ENCODE measurements at places on chromosomes 2 and 18. TPM values are rescaled to one million over a fixed set of nuclear protein-coding genes. Genes with fewer than 3 reads are reported as not detected.

- DNase-seq, result peak; percentile 85
Observed at GRCh38 chr2:29115797-29116781, 874 bp downstream of the CLIP4 start.

GRCh38 chr2:226475650-226476049 is 324.0 kb downstream of the IRS1 start:
- peak; percentile 63 for DNase-seq

DNA sequence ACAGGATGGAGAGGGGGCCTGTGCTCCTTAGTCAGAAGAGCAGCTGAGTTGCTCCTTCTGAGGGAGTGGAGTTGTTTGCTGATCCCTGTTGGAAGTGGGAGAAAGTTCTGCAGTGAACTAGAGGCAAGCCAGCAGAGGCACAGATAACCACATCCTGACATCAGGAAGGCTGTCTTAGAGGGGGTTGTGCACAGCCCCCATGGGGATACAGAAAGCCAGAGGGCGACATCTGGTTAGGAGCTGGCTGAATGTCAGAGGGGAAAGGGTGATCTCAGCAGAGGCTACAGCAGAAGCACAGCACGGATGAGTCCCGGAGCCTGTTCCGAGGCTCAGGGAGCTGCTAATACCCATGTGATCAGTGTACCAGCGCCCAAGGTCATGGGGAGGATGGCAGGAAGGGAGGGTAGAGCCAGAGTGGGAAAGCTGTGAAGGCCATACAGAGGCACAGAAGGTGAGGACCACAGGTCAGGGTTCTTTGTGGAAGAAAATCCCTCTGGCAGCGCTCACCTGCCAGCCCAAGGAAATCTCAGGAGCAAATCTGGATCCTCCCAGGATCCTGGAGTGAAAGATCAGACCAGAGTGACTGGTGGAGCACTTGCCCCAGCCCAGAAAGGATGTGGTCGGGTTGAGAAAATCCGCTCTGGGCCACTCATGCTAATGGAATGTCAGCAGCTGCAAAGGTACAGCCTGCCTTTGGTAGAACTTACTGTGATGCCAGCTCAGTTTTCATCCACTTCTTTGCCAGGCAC is 111.8 kb downstream of the STPG4 start:
- DNase-seq, result peak; percentile 94

- no peak for DNase-seq
Observed at GRCh38 chr2:42087857-42088195, 40.0 kb downstream of the PKDCC start.

GRCh38 chr2:99956232-99957030 is 186.0 kb downstream of the AFF3 start:
- DNase-seq, result no peak

GRCh38 chr2:137206069-137206468 is 440.7 kb downstream of the THSD7B start:
- DNase-seq, result no peak

- DNase-seq, result no peak
Observed at GRCh38 chr18:10485475-10485874, 31.0 kb downstream of the APCDD1 start.

- no peak for DNase-seq
Observed at GRCh38 chr2:224646242-224646846, 61.2 kb upstream of the CUL3 start.

DNA sequence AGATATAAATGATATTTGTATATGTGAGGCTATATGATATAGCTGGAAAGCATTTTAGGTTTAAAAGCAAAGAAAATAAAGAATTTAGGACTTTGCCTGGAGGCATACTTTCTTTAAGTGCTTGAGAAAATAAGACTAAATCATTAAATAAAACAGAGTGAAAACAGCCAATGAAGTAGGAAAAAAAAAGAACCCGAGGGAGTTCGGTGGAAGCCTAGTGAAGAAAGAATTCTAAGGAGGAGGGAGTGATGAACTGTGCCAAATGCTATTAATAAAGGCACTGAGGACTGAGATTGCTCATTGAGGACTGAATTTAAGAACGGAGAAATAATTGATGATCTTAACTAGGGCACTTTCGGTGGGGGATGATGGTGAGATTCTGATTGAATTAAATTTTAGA is 573.5 kb downstream of the DSC3 start:
- no peak for DNase-seq

DNA sequence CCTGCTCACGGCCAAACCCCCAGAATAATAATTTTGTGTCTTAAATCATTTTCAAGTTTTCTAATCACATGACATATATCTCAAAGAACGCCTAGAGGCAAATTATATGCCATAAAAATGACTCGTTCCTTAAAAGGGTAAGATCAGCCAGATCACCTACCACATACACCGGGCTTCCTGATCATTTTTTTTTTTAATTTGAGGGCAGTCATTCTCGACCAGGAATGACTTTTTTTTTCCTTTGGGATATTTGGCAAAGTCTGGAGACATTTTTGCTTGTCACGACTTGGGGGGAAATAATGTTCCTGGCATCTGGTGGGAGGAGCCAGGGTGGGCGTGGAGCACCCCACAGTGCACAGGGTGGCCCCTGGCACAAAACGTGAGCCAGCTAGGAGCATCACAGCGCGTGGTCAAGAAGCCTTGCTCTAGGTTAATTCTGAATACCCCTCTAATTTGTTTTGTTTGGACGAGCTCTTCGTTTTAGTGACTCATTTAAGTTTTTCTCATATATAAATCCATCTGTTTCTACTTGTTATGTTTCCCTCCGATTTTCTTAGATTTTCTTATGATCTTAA is 94.9 kb downstream of the TWIST2 start:
- DNase-seq, result no peak

DNA sequence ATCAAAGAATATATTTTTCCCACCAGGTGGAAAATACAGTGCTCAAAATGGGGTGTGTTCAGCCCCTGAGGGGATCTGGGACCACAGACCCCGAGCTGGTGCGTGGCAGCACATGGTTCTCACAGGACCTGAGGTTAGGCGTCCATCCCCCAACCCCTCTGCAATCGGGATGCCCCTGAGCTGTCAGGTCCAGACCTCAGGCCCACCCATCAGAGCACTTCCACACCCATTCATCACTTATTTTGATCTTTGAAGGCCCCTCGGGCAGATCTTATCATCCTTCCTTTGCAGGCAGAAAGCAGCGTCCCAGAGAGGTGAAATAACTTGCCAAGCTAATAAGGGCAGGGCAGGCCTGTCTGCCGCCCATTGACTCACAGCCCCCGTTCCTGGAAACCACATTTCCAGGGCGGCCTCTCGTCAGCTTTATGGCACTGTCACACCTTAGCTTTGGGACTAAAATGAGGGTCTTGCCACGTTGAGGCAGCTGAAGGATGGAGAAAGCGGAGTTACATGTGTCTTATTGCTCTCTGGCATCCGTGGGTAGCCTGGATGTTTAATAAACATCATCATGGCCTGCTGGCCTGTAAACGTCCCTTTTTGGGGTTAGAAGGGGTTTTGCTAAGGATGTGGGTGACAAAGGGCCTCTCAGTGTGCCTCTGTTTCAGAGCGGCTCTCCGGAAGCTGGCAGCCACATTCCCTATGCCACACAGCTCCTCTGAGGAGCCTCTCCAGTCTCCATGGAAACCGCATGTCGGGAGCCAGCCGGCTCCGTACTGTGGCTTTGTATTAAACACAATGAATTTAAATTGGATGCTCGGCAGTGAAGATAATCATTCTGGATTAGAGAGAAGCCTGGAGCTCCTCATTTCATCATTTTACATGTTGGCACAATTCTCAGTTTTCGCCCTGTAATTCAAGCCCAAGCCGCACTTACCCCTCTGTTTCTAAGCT is 58.3 kb upstream of the MAPRE3 start:
- DNase-seq, result no peak

- DNase-seq, result no peak
Observed at GRCh38 chr2:30487603-30488002, 40.6 kb downstream of the LCLAT1 start.

GRCh38 chr18:43751203-43751602 is 473.9 kb upstream of the SYT4 start:
- no peak for DNase-seq

DNA sequence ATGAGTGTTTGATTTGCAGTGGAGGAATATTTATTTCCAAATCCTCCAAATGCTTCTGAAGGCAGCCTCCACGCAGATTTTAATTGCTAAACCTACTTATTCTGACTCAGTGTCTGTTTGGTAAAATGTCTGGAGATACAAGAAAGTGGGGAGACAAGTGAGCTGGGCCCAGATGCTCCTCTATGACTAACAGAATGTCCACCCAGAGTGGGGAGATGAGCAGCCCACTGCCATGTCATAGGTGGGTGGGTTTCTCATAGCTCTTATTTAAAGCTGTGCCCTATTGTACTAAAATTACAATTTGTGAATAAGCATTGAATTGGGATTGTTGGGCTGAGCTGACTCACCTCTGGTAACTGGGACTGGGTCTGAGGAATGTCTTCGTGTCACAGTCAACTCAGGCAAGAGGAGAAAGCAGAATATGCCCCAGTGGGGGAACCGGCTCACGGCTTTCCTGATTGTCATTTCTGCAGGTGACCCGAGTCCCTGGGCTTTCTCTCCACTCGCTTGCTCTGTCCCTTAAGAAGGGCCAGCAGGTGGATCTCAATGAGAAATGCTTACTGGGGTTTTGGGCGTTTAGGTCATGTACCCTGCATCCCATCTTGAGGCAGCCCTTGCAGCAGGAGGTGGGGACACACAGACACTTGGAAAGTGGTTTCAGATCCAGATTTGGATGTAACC is 116.3 kb upstream of the SPRED2 start:
- DNase-seq, result no peak

DNA sequence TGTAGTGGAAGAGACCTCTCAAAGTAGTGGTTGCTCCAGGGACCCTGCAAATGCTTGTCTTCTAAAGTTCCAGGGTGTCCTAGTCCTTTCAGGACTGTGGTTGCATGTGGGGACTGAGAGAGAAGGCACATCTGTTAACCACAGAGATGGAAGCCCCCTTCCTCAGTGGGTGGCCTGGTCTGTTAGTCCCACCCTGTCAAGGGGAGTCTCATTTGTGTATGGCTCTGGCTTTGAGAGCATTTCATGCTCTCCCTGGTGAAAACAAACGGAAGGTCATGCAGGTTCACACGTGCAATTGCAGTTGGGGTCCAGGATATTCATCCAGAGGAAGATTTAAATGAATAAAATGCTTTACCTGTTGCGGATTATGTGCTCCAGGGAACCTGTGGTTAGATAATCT is 219.6 kb downstream of the PRKCE start:
- DNase-seq, result no peak

DNA sequence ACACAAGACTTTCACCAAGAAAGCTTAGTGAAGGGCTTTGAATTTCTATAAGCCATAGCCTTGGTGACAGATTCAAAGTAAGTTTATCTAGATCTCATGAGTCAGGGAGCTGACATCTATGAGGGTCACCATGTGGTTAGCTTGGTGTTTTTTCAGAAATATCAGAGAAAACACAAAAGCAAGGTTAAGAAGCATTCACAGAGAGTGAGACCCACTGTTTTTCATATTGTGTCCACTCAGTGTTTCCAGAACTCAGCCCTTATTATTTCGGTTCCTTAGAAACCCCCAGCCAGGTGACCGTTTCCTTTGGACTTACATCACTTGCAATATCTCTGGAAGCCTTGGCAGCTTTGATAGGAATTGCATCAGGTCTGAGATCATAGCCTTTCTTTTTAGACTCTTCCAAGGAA is 76.6 kb downstream of the NEB start:
- no peak for DNase-seq

- no peak for DNase-seq
Observed at GRCh38 chr2:146584316-146584715, 1260.5 kb upstream of the ACVR2A start.

DNA sequence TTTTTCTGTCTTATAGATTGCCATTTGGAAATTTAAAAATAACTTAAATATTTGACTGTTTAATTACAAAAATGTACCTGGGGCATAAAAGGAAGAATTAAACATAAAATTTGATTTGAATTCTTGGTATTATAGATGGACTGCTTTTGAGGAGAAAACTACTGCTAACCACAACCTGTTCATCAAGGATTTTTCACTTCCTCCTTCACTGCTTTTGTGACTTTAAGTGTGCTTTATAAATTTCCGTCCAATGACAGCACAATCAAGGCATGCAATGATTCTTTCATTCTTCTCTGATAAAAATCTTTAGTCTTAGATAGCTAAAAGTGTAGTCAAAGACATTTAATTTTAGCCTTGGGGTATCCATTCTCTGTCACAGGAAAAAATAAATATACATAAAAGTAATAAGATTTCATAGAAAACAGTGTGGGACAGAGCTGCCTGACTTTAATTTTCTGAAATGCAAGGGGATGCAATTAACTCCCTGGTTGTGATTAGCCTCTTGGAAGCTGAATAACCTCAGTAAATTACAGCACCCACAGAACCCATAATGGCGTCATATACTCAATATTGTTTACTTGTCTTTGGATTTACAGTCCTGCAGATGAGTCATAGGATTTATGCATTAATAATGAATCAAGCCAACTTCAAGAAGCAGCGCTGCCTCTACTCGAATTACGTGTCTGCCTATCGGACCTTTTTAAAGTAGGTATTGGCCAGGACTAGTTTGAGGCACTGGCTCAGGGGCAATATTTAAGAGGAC is 587.9 kb downstream of the NRXN1 start:
- no peak for DNase-seq

DNA sequence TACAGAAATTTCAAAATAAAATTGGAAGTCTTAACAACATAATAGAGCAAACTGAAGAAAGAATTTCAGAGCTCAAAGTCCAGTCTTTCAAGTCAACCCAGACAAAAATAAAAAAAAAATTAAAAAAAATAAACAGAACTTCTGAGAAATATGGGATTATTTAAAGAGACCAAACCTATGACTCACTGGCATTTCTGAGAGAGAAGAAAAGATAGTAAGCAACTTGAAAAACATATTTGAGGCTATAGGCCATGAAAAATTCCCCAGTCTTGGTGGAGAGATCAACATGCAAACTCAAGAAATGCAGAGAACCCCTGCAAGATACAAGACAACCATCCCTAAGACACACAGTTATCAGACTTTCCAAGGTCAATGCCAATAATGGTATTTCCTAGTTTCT is 167.4 kb downstream of the RNF144A start:
- no peak for DNase-seq

DNA sequence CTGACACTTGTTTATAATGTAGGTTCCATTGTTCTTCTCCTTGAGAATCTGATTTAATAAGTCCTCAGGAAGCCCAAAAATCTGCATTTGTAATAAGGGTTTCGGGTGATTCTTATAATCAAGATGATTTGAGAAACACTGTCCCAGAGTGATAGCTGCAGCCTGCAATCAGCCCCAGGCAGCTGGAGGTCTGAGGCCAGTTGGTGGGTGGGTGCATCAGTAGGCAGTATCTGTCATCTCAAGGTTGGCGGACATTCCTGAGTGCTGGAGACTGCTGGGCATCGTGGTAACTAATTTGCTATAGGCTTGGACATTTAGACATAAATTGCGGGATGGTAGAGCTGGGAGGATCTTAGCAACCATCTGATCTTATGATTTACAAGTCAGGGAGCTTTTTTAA is 2.7 kb upstream of the IL18RAP start:
- DNase-seq, result no peak

- no peak for DNase-seq
Observed at GRCh38 chr2:25253153-25253626, 84.8 kb upstream of the POMC start.

- peak; percentile 47 for DNase-seq
Observed at GRCh38 chr2:201132518-201132917, 16.6 kb downstream of the CFLAR start.

TEX44 gene
- not detected for total RNA-seq

TMEM178A gene
- 1.5 TPM for total RNA-seq

CABYR gene
- 10.9 TPM for total RNA-seq

CARF gene
- 6.5 TPM for total RNA-seq

ZSWIM2 gene
- total RNA-seq, result not detected

SMC6 gene
- total RNA-seq, result 23.0 TPM

VIL1 gene
- not detected for total RNA-seq

ACKR3 gene
- 1.6 TPM for total RNA-seq

LCT gene
- not detected for total RNA-seq

Measured in mammary epithelial cell (primary cell).